ENCODE measurements at places on chromosomes 7 and 10. TPM values are rescaled to one million over a fixed set of nuclear protein-coding genes. Genes with fewer than 3 reads are reported as not detected.

DNA sequence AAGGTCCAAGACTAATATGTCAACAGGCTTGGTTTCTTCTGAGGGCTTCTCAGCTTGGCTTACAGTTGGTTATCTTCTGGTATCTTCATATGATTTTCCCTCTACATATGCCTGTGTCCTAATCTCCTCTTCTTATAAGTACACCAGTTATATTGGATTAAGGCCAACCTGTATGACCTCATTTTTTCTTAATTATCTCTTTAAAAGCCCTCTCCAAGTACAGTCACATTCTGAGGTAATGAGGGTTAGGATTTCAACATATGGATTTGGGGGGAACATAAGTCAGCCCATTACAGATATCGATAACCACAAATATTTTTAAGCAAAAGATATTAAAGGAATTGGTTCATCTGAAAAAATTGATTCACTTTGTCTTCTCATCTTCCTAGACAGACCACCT lies 49.2 kb downstream of the IQUB start:
- no peaks in the 10 kb centered on the region for H3K27me3 ChIP-seq
- no peak overlapping the region for H3K27ac ChIP-seq
- H3K4me1 ChIP-seq = no peaks in the 10 kb centered on the region
- H3K4me3 ChIP-seq = no peak overlapping the region
- H3K36me3 ChIP-seq = no peaks in the 10 kb centered on the region

- no peaks in the 10 kb centered on the region for H3K27me3 ChIP-seq
- no peaks in the 10 kb centered on the region for H3K36me3 ChIP-seq
- no peak for DNase-seq
- H3K27ac ChIP-seq = no peak overlapping the region
- no peak overlapping the region for H3K4me3 ChIP-seq
- H3K4me1 ChIP-seq = no peaks in the 10 kb centered on the region
These were observed 66.7 kb downstream of the PAX2 start for GRCh38 chr10:100811752-100812750.

- no peaks in the 10 kb centered on the region for H3K27me3 ChIP-seq
- no peak for DNase-seq
- H3K4me3 ChIP-seq = no peak overlapping the region
- H3K4me1 ChIP-seq = no peaks in the 10 kb centered on the region
- H3K36me3 ChIP-seq = no peaks in the 10 kb centered on the region
These were observed 15.2 kb upstream of the FZD1 start for GRCh38 chr7:91248996-91249395.

GRCh38 chr10:117424883-117425649 lies 49.8 kb upstream of the PDZD8 start:
- no peaks in the 10 kb centered on the region for H3K36me3 ChIP-seq
- no peaks in the 10 kb centered on the region for H3K27me3 ChIP-seq
- H3K4me3 ChIP-seq = no peak overlapping the region
- DNase-seq = no peak

GRCh38 chr7:69526570-69526969 lies 71.7 kb upstream of the AUTS2 start:
- no peak overlapping the region for H3K4me3 ChIP-seq
- H3K36me3 ChIP-seq = no peaks in the 10 kb centered on the region
- H3K4me1 ChIP-seq = no peaks in the 10 kb centered on the region
- H3K27me3 ChIP-seq = no peaks in the 10 kb centered on the region

Gene CFAP46
- 0.68 TPM for polyA plus RNA-seq

Gene PNLIPRP1
- not detected for polyA plus RNA-seq

Gene SPDYE6
- polyA plus RNA-seq = not detected

Gene PHKG1
- 0.97 TPM for polyA plus RNA-seq
